ENCODE measurements at places on chromosomes 2 and 18.

- peak; percentile 91 for DNase-seq
Observed at GRCh38 chr2:171523088-171524017, 1.1 kb downstream of the CYBRD1 start.

DNA sequence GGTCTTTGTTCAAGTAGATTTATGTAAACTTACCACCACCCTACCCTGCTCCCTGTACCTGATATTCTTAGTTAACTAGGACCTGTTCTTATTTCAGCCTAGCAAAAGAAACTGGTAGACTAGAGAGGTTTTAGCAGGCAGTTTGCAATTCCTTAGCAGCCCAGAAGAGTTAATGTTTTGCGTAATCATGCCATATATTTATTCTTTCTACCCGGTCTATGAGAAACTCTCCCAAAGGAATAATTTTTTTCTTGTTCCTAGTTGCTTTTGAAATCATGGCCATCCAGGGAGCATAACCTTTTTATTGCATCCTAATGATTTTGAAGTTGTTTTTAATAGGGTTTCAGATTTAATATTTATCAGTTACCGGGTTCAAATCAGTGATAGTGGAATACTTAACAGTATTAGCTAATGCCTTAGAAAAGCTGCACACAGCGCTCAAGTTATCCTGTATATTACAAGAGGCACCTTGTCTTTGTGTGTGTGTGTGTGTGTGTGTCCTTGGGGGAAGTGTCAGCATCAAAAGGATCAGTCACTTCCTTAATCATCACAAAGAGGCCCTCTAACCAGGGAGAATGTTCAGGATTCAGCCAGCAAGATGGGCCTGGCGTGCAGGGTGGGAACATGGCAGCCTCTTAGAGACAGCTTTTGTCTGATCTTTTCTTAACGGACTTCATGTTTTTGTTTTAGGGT, 52.9 kb downstream of the CABLES1 start:
- no peak for DNase-seq

GRCh38 chr18:8825273-8825672, 119.9 kb downstream of the MTCL1 start:
- DNase-seq = no peak

DNA sequence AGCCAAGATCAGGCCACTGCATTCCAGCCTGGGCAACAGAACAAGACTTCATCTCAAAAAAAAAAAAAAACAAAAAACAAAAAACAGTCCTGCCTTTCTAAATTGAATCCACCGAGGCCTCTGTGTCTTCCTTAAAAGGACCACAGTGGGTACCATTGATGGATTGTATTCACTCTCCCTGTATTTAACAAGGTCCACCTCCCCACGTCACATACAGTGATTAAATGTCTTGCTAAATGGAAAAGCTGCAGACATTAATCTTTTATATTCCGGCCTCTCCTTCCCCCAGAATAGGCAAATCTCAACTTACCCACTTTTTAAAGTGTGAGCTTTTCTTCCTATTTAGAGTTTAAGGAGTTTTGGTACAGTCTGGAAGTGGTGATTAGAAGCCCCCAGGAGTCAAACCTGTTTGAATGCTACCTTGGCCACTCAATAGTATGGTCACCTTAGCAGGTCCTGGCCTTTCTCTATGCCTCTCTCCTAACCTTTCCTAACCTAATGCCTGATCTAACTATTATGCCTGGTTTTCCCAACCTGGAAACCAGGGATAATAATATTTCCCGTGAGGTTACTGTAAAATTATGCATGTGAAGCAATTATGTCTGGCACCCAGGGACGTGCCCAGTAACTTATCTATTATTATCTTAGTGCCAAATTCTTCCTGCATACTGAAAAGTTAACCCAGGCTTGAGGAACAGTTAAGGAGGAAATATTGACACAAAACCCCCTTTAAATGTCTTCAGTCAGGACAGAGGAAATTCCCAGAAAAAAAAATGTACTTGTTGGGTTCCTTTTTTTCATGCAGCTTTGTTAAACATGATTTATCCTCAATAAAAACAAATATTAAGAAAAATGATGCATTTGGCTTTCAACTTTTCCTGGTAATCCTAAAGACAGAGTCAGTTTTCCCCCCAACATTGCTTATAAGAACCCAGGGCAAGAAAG, 3.1 kb downstream of the NFE2L2 start:
- no peak for DNase-seq

All from coronary artery (tissue), 2 donors.